Activated CD8-positive, alpha-beta memory T cell treated with anti-CD3 and anti-CD28 coated beads for 1 hour (primary cell): ENCODE measurements at places on chromosomes 7 and 10.

DNA sequence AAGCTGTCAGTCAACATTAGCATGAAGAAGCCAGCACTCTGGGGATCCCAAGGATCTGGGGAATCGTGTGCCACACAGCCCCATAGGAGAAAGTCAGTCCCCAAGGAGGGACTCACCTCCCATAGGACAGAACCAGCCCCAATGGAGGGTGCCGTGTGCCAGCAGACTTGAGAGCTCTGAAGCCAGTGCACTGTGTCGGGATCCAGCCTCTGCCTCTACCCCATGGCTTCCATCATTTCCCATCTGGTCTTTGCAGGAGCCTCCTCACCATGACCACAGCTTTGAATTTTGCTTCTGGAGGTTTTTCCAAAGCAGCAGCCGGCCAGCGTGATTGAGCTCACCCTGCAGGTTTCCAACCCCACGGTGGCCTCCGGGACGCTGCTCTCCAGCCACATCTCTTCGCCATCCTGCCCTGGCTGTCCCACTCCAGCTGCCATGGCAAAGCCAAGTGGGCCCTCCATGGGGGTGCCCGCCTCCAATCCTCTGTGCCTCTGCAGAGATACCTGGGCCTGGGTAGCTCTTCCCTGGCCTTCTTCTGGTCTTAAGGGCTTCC is 171.8 kb upstream of the SHH start:
- no peak for DNase-seq

DNA sequence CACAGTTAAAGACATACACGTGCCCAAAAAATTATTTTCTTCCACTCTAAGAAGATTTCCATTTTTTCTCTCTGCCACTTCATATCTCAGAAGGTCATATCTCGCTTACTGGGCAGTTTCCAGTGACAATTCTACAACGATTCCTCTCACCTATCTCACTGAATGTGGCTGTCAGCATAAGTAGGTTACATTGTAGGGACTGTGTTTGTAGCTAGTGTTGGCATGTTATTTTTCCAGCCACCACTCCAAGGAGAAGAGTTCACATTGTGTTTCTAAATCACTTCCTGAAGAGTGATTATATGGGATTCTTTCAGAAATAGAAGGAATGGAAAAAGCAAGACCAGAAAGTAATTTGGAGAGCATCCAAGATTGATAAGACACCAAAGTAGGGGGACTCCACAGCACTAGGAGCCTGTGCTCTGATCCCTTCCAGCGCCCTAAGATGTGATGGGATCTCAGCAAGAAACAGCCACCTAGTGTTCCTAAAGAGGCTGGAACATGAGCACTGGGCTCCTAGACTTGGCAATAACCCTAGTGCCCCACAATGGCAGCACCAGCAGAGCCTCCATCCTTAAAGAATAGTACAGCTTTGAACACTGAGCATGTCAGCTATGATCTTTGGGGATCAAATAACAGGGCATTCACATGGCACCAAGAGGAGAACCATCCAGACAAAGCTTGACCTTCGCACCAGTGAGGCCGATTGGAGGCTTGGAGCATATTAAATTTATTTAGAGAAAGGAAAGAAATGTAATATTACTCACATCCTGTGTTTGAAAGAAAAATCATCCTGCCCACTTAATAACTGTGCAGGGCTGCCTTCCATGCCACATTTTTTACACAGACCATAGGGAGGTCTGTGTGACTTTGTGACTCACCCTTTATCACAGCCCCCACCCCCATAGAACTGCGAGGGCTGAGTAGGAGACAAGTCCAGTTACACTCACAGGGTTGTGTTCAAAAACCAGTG is 51.8 kb downstream of the CAV1 start:
- DNase-seq, result no peak

DNA sequence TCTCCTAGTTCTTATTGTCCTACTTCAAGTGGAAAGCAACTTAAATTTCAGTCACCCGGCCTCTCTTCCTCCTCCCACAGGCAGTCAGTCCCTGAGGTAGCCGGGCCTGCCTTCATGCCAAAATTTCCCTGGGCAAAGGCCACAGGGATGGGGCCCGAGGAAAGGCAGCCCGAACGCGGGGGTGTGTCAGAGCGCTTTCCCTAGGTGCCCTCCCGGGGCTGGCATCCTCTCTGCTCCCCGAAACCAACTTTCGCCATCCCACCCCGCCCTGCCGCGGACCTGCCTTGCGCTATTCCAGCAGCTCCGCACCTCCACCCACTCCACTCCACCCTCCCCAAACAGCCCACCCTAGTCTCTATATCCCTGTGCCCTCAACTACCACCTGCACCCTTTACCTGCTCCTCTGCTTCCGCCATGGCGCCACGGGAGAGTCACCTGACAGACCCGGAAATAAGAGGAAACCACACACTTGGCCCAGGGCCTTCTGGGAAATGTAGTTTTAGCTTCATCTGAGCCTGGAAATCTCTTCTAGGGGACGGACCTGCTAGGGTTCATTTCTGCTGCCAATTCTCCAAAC is at the start of gene VPS41:
Gene VPS41 (minus strand): TSS at position 433 of the 577 bp plus-strand sequence. CDS start 17 bp downstream, at position 416.
- peak; percentile 45 for DNase-seq

- DNase-seq, result no peak
Observed at GRCh38 chr7:98284335-98285036, 3.0 kb downstream of the BRI3 start.

- no peak for DNase-seq
Observed at GRCh38 chr10:84329986-84330651, 1.7 kb downstream of the CCSER2 start.

DNA sequence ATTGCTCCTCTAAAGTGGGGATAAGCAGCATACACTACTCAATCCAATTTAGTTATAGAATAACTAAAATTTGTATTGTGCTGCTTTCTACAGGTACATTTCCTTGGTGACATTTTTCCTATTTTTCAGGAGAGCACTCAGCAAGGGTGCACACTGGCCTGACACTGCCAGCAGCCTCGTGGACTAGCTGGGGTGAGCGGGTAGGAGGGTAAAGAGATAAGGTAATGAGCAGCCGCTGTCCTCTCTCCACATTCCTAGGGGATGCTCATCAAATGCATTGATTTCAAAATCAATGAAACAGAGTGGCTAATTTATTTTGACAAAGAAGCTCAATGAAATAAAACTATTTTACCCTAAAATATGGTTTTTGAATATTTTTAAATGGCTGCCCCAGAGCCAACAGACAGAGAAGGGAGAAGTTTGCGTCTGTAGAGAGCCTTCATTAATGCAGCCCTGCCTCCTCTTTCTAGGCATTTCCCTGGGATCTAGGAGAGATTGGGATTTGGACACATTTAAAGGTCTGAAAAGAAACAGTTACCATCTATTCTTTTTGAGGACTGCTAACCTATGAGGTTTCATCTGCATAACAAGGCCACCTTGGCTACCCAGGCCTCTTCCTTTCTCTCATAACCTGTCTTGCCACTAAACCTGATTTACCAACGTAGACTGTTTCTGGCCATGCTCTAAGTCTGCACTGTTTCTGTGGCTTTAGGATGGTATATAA is 561.0 kb downstream of the IPMK start:
- DNase-seq, result no peak

DNA sequence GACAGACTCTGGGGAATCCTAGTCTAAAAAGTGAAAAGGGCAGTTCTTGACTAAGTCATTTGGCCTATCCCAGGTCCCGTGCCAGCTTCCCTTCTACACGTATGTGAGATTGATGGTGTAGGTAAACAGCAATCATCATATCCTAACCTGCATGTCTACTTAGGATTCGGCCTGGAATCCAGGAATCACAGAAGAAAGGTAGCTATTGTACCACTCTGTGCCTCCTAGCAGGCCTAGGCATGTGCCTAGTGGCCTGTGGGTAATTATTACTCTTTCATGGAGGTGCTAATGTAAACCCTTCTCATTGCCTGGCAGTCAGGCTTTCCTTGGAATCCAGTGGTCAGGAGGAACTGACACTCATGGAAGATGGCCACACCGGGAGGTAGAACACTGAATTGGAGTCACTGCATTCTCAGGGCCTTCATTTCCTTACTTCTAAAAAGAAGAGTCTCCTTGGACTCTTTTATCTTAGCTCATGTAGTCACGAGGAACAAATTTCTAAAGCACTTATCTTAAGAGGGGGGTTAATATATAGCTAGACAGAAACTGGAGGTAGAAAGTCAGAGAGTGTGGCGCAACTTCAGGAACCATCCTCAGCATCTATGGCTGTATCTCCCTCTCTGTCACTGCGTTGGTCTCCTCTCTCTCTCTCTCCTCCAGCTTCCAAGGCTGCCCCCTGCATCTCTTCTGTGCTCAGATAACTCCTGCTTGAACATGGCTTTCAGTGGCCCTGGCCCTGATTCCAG is 122.5 kb downstream of the C1GALT1 start:
- DNase-seq, result no peak

- DNase-seq, result no peak
Observed at GRCh38 chr10:119442758-119443060, 99.8 kb downstream of the RGS10 start.

GRCh38 chr10:102254426-102254825 is 9.1 kb downstream of the GBF1 start:
- no peak for DNase-seq

- DNase-seq, result no peak
Observed at GRCh38 chr7:37510043-37510634, 61.5 kb upstream of the ELMO1 start.

- no peak for DNase-seq
Observed at GRCh38 chr10:14372606-14373005, 41.9 kb upstream of the FRMD4A start.

GRCh38 chr7:26293569-26294308 is 2.1 kb downstream of the SNX10 start:
- no peak for DNase-seq

GRCh38 chr10:112059220-112059619 is 124.3 kb downstream of the GPAM start:
- no peak for DNase-seq

DNA sequence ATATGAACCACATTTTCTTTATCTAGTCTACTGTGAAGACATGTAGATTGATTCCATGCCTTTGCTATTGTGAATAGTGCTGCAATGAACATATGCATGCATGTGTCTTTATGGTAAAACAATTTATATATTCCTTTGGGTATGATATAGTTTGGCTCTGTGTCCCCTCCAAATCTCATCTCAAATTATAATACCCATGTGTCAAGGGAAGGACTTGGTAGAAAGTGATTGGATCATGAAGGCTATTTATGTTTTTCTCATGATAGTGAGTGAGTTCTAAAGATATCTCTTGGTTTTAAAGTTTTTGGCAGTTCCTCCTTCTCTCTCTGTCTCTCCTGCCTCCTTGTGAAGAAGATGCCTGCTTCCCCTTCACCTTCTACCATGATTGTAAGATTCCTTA is 248.7 kb downstream of the GPR37 start:
- no peak for DNase-seq

GRCh38 chr7:34333925-34334324 is 324.1 kb upstream of the NPSR1 start:
- no peak for DNase-seq

DNA sequence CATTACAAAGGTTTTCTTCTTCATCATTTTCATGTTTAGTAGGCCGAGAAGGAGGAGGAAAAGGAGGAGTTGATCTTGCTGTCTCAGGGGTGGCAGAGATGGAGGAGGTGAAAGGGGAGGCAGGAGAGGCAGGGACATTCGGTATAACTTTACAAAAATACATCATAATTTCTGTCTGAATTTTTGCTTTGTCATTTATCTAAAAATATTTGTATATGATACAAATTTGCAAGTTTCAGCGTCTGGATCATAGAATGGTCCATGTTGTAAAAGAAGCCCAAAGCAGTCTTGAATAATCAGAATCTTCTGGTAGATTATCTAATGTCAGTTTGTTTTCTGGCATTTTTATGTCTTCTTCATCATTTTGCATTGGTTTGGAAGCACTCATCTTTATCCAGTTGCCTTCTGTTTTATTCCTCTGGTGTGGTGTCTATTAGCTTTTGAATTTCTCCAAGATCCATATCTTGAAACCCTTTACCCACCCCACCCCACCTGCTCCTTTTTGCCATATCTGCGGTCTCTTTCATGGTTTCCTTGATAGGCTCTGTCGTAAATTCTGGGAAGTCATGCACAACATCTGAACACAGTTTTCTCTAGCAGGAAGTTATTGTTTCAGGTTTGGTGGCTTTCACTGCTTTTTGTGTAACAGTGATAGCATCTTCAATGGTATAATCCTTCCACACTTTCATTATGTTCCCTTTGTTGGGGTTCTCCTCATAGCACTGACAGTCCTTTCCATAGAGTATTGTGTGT is 95.0 kb downstream of the ST7 start:
- no peak for DNase-seq

DNA sequence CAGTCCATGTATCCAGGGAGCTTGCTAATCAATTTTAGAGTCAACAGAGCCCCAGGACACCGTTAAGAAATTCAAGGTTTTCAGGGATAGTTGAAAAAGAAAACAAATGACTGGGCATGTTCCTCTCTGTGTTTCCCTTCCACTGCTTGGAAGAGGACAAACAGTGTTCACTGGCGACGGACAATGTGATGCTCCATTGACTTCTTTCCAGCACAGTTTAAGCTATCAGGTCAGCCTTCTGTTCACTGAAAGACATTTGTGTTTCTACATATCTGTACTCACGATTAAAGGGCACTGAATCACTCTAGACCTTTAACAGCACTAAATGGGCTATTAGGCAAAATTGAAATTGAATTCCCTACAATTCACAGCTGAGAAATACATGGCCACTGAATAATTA is 123.6 kb downstream of the RNLS start:
- no peak for DNase-seq

- no peak for DNase-seq
Observed at GRCh38 chr10:93440591-93441091, 41.5 kb downstream of the MYOF start.

- no peak for DNase-seq
Observed at GRCh38 chr7:142111499-142111898, at the start of gene MGAM2. MGAM2 (plus strand) TSS chr7:142111718; CDS start chr7:142116874, 5,156 bp downstream.

- no peak for DNase-seq
Observed at GRCh38 chr10:132345345-132345744, 13.4 kb downstream of the LRRC27 start.

GRCh38 chr10:83089335-83089734 is 1050.0 kb upstream of the GHITM start:
- DNase-seq, result no peak

- DNase-seq, result no peak
Observed at GRCh38 chr10:46516660-46517416, 39.6 kb downstream of the GPRIN2 start.

DNA sequence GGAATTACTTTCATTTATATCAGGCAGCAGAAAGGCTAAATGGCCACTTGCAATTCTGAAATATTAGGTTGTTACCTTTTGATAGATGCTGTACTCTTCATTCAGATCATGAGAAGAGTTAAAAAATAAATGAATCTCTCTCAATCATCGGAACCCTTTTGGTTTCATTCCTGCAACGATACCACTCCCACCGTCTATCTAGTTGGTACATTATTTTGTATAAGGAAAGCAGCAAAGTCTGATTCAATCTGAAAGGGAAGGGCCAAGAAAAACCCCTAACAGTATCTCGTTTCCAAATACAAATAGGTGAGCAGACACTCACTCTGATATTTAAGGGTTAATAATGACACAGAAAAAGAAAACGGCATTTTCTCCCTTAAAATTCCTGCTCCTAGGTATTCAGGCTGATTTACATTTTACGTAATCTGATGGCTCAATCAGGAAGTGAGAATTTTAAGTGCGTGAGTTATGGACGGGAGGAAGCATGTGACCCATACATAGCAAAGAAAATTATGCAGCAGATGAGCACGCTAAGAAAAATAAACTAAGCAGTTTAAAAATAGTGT is 209.4 kb upstream of the KLF14 start:
- DNase-seq, result no peak
